ENCODE measurements at places on chromosomes 12 and 14. TPM values are rescaled to one million over a fixed set of nuclear protein-coding genes. Genes with fewer than 3 reads are reported as not detected.

DNA sequence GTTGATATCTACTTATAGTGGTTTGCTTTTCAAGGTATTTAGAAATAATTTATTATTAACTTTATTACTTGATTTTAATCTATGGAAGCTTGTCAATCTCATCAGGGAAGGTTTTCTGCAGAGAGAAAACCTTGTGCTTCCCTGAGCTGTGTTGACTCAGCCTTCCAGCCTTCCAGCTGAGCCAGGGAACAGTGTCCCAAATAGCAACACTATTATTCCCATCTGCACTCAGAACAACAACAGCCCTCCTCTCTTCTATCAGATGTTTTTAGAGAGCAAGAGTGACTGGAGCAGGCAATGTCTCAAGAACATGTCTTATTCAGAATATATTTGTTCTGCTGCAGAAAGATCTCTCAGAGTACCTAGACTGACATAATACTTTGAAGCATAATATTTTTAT is 389.9 kb upstream of the GARIN6 start:
- DNase-seq = no peak

- DNase-seq = no peak
These were observed 6.1 kb downstream of the TCP11L2 start for GRCh38 chr12:106308611-106309010.

- DNase-seq = no peak
These were observed 764 bp downstream of the RBM25 start for GRCh38 chr14:73058922-73059673.

DNA sequence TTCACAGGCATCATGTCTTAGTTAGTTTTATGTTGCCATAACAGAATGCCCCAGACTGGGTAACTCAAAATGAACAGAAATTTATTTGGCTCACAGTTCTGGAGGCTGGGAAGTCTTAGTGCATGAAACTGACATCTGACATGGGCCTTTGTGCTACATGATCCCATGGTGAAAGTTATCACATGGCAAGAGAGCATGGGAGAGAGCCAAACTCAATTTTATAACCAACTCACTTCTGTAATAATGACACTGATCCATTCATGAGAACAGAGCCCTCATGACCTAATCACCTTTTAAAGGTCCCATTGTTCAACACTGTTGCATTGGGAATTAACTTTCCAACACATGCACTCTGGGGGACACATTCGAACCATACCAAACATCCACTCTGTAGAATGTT is 1015.1 kb downstream of the DIO2 start:
- no peak for DNase-seq

Gene LGR5
- total RNA-seq = not detected

Gene PXN
- total RNA-seq = 230 TPM

Gene CFAP54
- 0.20 TPM for total RNA-seq

Gene BCL2L14
- 0.28 TPM for total RNA-seq

All from CD4-positive, alpha-beta T cell (primary cell).